Stimulated activated CD4-positive, alpha-beta T cell treated with anti-CD3 and anti-CD28 coated beads, Interleukin-1b, Interleukin-23, amount 100 ng/mL, for 48 hours (primary cell): ENCODE measurements at places on chromosomes 2 and 18.

- no peak for DNase-seq
These were observed 5.4 kb upstream of the SALL3 start for GRCh38 chr18:78974115-78974761.

- DNase-seq = no peak
These were observed 9.6 kb downstream of the MARCHF4 start for GRCh38 chr2:216362730-216363129.

GRCh38 chr2:189951791-189952535, 110.6 kb downstream of the MSTN start:
- DNase-seq = no peak

GRCh38 chr2:240591226-240591625, 4.7 kb downstream of the CAPN10 start:
- DNase-seq = no peak

DNA sequence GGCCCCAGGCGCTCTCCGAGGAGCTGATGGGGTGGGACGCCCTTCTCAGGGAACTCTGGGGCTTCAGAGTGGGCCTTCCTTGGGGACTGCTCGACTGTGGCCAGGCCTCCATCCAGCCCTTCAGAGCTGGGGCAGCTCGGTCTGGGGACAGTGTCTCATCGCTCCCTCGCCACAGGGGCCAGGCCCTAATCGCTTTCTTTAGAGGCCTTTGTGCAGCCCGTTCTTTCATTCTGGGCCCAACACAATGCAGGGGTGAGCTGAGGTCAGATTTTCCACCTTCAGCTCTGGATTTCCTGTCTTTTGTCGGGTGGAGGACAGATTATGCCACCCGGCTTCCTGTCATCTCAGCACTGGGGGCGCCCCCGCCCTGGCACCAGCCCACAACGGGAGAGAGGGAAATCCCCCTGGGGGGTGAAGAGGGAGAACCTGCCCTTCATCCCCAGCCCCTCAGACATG, 25.2 kb downstream of the MYCN start:
- peak; percentile 61 for DNase-seq

DNA sequence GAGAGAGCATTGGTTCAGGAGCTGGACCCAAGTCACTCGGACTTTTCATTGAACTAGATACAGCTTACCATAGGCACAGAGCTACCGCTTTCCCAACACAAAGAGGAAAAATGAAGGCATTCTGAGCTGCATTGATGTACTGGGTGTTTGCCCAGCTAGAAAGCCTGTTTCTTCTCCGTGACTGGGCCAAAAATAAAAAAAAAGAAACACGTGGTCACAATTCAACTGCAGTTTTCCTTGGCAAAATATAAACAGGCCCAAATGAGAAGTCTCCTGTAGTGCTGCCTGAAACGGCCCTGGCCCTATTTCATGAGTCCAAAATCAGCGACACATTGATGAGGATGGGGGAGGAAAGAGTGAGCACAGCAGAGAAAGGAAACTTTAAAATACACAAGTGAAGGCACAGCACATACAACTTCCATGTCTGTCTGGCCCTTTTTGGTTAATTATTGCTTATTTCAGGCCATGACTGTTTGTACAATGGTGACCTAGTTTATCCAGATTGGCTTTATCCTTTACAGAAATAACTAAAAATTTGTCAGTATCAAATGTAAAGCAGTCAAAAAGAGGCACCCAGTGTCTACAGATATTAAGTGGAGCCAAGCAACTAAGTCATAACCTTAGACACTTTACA, 179.7 kb downstream of the ICOS start:
- DNase-seq = no peak

DNA sequence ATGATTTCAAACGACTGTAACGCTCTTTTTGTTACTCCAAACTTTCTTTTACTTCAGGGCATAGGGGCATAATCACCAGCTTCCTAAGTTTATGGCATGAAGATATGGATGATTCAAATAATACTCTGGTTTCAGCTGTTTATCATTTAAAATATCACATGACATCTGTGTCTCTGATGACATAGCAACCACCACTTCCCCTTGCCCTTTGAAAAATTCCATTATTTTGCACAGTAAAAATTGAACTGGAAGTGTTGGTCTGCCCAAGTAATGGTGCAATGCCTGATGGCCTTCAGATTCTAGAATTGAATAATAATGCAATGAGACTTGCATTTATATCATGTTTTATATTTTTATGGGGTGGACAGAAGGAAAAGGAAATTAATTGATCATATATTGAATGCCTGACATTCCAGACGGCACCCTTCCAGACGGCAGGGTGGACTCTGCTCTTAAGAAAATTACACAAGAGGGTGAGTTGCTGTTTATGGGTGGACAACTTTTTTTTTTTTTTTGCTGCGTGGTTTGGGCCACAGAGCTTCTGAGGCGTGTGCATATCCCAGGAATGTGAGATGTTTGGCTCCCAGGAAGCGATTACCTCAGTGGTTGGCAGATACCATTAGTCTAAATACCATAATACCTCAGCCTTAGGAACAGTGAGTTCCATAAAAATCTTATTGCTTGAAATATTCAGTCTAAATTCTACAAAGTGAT, 101.7 kb upstream of the ZNF521 start:
- no peak for DNase-seq

DNA sequence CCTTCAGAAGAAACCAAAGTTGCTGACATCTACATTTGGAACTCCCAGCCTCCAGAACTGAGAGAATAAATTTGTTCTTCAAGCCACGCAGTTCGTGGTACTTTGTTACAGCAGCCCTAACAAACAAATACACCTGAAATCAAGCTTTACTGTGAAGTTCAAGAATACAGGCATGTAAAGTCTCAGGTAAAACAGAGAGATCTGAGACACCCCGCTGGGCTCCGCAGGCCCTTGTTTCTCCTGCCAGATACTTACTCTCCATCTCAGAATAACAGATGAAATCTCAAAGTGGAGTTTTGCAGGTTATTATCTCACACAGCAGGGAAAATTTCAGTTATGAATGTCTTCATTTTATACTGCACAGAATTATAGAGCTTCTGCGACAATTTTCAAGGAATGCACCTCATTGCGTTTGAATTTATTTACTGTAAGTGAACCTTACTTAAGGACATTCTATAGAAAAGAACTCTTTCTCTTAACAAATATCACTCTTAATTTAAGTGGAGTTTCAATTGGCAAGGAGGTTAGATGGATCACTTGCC, 492.4 kb upstream of the LRATD1 start:
- no peak for DNase-seq

DNA sequence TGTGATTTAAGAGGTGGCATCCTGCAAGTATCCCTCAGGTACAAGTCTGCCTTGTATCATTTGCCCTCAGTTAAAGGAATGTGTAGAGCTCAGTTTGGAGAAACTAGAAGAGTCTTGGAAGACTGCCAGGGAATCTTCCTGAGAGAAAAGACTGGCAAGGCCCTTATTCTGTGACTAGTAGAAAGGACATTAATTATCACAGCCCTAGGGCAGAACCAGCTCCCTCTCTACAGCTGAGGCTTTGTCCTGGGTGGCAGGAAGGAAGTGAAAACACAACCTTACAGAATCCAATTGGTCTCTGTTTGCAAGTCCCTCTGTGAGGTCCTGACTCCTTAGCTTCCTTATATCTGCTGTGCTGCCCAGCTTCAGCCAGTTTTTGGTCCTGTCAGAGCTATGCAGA, 385.9 kb upstream of the CYRIA start:
- no peak for DNase-seq

DNA sequence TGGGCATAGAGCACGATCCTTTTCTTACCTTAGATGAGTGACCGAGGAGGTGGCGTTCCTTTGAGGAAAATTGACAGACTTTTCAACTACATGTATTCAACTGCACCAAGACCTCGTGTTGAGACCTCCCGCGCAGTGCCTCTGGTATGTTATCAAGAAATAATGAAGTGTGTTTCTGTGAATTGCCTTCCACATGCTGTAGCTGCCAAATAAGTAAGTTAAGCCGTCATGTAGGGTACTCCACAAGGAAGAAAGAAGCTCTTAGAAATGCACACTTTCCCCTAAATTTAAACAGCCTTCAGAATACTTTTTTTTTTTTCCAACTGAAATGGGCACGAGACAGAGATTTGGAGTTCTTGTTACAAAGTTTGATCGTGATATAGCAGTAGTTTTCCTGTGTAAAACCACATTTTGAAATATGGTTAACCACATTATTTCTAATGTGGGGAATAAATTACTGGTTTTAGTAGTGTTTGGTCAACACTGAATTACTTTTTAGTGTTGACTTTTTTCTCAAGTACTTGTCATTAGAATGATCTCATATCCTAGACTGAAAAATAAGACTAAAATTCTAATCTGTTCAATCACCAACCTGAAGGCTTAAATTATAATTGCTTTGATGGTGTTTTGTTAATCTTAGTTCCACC, 30.5 kb downstream of the PDK1 start:
- DNase-seq = no peak

- no peak for DNase-seq
These were observed 79.8 kb upstream of the SESTD1 start for GRCh38 chr2:179344280-179344964.

DNA sequence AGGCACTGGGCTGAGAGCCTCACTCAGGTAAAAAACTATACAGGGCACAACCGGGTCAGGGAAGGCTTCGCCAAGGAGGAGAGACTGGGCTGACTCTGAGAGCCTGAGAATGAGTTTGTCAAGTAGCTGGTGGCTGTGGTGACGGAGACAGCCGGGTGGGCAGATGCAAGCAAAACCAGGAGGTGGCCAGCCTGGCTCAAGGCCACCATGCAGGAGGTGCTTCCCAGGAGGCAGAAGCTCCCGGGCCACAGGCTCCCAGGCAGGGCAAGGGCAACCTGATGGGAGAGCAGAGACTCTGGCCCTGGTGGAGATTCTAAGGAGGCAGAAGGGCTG, 2.9 kb upstream of the INHBB start:
- no peak for DNase-seq

DNA sequence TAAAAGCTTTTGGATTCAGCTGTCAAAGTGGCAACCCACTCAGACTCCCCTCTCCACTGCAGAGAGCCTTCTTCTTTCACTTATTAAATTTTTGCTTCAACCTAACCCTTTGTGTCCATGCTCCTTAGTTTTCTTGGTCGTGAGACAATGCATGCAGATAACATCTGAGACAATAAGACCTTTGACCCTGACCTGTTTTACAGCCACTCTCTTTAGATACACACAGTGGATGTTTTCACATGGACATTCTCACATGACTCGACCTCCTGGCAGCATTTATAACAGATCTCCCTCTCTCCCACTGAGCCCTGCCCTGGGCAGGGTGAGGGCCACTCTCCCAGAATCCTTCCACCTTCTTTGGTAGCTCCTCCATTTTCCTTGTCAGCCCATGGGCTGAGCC, 30.4 kb upstream of the IL36G start:
- no peak for DNase-seq
